ENCODE measurements at places on chromosomes 2 and 18.

- DNase-seq, result no peak
Observed at GRCh38 chr2:165017966-165018596, 62.8 kb upstream of the SLC38A11 start.

DNA sequence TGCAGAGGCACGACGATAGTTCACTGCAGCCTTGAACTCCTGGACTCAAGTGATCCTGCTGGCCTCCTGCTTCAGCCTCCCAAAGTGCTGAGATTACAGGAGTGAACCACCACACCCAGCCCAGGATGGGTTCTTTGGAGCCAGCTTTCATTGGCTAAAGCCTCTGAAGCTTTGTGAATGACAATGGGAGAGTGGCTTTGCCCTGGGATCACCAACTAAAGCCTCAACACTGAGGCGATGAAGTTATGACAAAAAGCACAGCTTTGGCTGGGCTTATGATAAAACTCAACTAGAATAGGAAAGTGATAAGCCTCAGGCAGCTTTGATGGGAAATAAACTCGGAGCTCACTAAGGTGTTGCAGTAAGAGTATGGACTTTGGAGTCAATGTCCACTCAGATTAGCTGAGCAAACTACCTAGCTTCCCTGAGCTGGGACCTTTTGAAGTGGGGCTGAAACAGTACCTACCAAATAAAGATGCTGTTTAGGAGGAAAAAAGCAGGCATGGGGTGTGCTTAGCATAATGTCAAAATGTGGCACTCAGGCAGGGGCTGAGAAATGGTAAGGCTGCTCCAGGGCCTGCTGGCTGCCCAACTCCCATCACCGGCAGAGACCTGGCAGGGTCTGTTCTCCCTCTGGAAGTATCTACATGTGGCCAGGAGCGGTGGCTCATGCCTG is 4.3 kb downstream of the TMEM127 start:
- DNase-seq, result no peak

DNA sequence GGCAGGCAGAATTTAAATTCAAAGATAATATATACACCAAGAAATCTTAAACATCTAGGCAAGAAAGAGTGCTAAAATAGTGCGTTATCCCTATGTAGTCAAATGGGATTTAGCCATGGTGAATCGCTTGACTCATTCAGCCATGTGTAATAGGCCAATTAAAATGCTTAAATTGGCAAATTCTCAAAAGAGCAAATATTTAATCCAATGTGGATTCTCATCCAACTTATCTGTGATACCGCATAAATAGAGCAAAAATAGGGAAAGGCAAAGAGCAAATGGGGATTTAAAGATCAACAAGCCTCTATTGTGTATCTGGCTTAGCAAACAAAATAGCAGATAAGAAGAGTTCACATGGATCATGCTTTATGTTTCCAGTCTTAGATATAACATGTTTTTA is 123.2 kb upstream of the RPRM start:
- DNase-seq, result no peak

DNA sequence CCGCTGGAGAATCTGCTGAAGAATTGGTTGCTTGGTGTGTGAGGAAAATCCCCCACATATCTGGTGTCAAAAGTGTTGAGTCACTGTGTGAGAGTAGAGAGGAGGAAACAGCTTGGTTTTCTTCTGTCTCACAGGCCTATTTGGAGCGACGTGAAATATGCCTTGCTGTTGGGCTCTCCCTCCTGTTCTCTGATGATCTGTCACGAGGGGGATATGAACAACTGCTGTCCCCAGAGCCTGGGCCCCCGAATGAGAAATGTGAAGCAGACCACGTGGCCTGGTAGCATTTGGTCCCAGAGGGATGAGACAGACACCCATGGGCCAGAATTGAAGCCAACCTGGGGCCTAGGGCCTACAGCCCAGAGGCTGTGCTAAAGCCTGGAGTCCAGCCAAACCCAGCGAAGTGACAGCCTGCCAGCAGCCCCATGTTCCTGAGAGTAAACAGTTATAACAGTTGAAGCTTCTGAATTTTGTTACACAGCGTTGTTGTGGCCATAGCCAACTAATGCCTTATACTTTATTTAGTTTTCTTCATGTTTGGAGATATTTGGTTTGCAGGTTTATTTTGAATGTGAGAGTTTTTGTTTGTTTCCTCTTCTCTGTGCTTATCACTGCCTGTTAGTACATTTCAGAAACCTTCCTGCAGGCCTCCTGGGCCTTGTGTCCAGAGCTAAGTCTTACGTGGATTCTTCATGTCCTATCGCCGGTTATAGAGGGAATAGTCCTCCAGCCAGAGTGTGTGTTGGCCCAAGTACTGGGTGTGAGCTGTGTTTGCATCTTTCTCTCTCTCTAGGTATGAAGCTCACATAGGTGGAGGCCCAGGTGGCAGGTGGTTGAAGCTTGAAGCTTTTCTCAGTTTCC is 18.7 kb upstream of the COLEC12 start:
- DNase-seq, result no peak

GRCh38 chr18:76351961-76352581 is 143.0 kb downstream of the ZNF516 start:
- DNase-seq, result peak; percentile 61

GRCh38 chr18:3799515-3799914 is 349.5 kb downstream of the TGIF1 start:
- no peak for DNase-seq

GRCh38 chr18:9380101-9380500 is 45.5 kb downstream of the TWSG1 start:
- no peak for DNase-seq

- DNase-seq, result no peak
Observed at GRCh38 chr2:23387845-23388244, 2.9 kb downstream of the KLHL29 start.

DNA sequence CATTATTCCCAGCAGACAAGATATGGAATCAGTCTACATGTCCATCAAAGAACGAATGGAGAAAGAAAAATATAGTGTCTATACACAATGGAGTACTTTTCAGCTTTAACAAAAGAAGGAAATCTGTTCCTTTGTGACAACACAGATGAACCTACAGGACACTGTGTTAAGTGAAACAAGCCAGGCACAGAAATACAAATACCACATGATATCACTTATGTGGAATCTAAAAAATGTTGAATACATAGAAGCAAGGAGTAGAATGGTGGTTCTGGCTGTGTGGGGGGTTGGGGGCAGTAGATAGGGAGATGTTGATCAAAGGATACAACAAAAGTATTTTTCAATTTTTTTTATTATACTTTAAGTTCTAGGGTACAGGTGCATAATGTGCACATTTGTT is 347.7 kb upstream of the MAP2 start:
- DNase-seq, result no peak

DNA sequence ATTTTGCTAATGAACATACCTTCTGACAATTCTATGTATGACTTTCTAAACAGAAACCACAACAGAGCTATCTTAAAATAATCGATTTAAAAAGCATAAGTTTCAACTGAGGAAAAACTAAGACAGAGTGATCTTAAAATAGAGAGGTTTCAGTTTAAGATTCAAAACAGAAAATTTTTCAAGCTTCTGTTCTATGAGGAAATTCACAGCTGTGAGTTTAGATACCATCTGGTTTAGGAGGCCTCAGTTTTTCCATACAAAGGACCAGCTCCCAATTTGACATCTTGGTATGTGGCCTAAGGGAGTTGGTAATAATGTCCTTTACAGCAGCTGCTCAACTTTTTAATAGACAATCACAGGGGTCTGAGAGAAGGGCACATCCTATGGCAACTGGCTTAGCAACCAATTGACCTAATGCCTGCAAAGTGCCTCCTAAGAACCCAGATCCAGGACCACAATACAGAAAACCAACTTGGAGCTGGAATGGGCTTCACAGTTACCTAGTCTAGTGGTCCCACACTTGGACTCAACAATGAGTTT is 39.7 kb downstream of the MDH1 start:
- DNase-seq, result no peak

GRCh38 chr2:233009661-233010060 is 3.4 kb downstream of the NGEF start:
- DNase-seq, result no peak

DNA sequence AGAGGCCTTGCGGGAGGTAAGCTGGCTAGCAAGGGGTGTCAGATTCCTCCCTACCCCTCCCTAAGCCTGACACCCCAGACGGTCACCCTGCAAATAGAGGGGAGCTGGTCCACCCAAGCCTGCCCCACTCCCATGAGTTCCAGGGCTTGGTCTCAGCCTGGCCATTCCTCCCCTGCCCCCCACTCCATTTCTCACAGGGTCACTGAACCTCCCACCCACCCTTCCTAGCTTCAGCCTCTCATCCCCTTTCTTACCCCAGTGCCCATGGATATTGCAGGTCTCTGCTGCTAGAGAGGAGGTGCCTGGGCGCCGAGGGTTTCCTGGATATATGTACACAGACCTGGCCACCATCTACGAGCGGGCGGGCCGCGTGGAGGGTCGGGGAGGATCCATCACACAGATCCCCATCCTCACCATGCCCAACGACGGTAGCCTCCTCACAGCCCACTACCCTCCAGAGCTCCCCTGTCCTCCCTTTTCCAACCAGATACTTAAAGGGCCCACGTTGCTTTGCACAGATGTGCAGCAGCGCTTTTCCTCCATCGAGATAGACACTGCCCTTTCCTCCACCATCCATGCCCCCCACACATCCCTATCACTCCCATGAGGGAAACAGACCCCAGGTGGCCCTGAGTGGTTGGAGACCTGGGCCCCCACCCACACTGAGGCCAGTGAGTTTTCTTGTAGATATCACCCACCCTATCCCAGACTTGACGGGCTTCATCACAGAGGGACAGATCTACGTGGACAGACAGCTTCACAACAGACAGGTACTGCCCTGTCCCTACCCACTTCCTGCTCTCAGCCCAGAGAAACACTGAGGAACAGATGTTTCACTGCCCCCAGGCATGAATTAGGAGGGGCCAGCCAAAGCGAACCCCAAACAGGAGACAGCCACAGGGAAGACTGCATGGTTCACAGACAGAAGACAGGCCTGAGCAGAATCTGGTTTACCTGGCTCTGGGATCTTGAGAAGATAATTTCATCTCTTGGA is 15.2 kb upstream of the ANKRD53 start:
- DNase-seq, result no peak

- no peak for DNase-seq
Observed at GRCh38 chr2:117833911-117834310, 19.4 kb downstream of the DDX18 start.

- no peak for DNase-seq
Observed at GRCh38 chr2:143321994-143322393, 192.8 kb downstream of the ARHGAP15 start.

GRCh38 chr2:37982147-37982582 is 57.1 kb downstream of the RMDN2 start:
- no peak for DNase-seq

GRCh38 chr2:172102391-172103359 is at the start of gene DLX2:
TSS of gene DLX2 (minus strand) at chr2:172102900. CDS start at chr2:172102538, 362 bp downstream.
- peak; percentile 79 for DNase-seq

Measured in SHP77 treated with DMSO at 0.1 percent for 48 hours (cell line).